ENCODE measurements at places on chromosomes 5 and 9.

- DNase-seq, result no peak
Measured at GRCh38 chr5:154095904-154096303, 57.1 kb downstream of the MFAP3 start.

DNA sequence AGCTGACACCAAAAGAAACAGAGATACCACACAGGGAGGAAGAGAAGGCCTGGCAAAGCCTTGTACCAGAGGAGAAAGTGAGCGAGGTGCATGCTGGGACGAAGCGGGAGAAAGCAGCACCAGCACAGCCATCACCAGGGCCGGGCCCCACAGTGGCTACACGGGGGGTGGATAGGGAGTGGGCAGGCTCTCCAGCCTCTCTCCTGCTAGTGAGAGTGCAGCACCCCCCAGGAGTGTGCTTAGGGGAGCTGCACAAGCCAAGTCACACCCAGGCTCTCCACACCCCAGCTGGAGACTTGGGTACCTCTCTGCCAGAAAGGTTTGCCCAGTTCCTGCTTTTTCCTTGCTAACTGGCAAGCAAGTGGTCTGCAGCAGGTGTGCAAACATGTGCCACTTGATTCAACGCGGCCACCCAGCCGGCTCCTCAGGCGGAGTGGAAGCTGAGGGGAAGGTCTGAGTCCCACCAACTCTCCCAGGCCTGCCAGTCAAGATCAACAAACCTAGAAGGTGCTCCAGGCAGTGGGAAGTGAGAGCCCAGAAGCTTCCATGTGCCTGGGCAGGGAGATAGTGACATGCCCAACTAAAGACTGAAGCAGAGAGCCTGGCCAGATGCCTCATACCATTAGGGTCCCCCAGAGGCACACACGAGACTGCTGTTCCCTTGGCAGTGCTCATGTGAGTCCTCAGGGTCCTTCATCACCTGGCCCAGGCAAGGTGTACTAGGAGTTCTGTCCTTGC is 39.9 kb downstream of the BICD2 start:
- no peak for DNase-seq

GRCh38 chr5:31161781-31162181 is 31.7 kb upstream of the CDH6 start:
- DNase-seq, result no peak

GRCh38 chr9:14985419-14985818 is 75.2 kb upstream of the FREM1 start:
- DNase-seq, result no peak

DNA sequence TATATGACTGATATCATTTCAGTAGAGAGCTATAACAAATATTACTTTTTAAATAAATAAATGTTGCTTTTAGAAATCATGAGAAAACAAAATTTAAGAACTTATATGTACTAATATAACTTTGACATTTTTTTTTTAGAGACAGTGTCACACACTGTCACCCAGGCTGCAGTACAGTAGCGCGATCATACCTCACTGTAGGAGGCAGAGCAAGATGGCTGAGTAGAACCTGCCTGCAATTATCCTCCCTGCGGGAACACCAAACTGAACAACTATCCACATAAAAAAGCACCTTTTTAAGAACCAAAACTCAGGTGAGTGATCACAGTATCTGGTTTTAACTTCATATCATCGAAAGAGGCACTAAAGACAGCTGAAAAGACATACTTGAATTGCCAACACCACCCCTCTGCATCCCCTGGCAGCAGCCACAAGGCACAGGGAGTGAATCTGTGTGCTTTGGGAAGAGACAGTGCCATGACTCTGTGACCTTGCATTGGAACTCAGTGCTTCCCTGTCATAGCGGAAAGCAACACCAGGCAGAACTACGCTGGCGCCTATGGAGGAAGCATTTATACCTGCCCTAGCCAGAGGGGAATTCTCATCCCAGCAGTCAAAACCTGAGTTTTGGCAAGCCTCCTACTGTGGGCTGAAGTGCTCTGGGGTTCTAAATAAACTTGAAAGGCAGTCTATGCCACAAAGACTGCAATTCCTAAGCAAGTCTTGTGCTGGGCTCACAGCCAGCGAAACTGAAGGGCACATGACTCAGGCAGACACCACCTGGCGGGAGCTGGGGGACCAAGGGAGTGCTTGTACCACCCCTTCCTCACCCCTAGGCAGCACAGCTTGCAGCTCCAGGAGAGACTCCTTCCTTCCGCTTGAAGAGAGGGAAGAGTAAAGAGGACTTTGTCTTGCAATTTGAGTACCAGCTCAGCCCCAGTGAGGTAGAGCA is 142.7 kb downstream of the FBXL17 start:
- DNase-seq, result no peak

GRCh38 chr9:126625329-126626126 is 11.8 kb downstream of the LMX1B start:
- DNase-seq, result no peak

GRCh38 chr9:108620767-108621166 is 235.0 kb downstream of the ACTL7B start:
- DNase-seq, result no peak

GRCh38 chr9:87604886-87605588 is 107.4 kb downstream of the DAPK1 start:
- no peak for DNase-seq

- no peak for DNase-seq
Measured at GRCh38 chr5:180607861-180608571, 16.7 kb upstream of the SCGB3A1 start.

- no peak for DNase-seq
Measured at GRCh38 chr9:115686069-115686468, 467.5 kb upstream of the PAPPA start.

- DNase-seq, result no peak
Measured at GRCh38 chr9:14441976-14442651, 128.2 kb upstream of the NFIB start.

GRCh38 chr9:126431077-126431742 is 104.6 kb downstream of the MVB12B start:
- no peak for DNase-seq

GRCh38 chr9:135667463-135668001 is 4.4 kb downstream of the LCN9 start:
- no peak for DNase-seq

DNA sequence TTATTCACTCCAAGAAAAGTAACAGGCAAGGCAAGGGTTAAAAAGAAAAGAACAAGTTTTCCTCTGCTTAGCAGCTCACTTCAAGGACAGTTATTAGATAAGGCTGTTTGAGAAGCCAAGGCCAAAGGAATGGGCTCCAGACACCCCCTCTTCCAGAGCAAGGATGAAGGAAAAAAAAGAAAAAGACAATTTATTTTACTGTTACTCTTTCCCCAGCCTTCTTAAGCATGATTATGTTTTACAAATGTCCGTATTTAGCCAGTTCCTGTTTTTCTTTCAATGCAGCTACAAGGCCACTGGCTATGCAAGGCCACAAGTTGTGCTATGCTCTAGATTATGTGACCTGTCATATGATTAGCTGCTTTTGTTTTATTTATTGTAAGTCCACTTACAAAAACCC is 106.5 kb upstream of the SIMC1 start:
- no peak for DNase-seq

- DNase-seq, result no peak
Measured at GRCh38 chr5:15008476-15008875, 136.9 kb upstream of the ANKH start.

DNA sequence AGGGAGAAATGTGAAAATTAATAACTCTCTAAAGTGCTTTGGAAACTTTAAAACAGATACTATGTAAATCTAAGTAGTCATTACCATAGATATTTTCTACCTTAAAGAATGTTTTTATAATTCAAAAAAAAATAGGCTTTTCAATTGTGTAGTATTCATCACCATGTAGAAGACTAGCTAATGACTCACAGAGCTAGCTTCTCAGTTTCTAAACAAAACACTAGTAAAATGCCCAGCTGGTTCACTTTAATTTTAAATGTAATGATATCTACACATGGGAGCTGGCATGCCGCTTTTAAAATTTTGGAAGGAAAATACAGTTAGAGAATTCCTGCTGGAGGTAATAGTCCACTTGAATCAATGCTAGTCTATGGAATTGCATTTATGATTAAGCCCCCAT is 509.8 kb downstream of the CSNK1G3 start:
- no peak for DNase-seq

- no peak for DNase-seq
Measured at GRCh38 chr5:5217371-5217770, 77.2 kb downstream of the ADAMTS16 start.

GRCh38 chr5:113022661-113023060 is 46.1 kb downstream of the DCP2 start:
- DNase-seq, result no peak

GRCh38 chr9:131863306-131863896 is 123.5 kb upstream of the RAPGEF1 start:
- DNase-seq, result no peak

- no peak for DNase-seq
Measured at GRCh38 chr9:746661-747434, 94.6 kb upstream of the DMRT1 start.

DNA sequence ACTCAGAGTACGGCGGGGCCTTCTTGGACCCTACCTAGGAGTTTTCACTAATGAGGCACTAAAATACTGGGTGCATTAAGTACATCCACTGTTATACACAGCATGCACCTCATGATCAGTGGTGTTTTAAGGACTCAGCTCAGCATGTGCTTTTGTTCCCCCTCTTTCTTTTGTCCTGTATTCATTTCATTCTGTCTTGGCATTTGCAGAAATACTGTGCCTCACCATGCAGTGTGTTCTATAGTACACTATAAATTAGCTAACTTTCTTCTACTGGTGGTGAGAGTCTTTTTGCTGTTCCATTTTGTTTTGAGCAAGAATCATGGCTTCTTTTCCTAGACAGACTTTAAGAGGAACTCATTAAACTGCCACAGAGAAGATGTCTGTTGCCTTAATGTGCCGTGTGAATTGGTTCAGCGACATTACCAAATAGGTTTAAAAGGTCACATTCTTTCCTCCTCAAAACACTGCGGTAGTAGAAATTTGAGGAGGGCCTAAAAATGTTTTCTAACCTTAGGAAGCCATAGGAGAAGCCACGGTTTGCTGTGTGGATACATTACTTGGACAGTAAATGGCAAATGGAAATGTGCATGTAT is 276.6 kb downstream of the MAST4 start:
- no peak for DNase-seq

- peak; percentile 90 for DNase-seq
Measured at GRCh38 chr5:10451137-10451824, 9.6 kb downstream of the ROPN1L start.

DNA sequence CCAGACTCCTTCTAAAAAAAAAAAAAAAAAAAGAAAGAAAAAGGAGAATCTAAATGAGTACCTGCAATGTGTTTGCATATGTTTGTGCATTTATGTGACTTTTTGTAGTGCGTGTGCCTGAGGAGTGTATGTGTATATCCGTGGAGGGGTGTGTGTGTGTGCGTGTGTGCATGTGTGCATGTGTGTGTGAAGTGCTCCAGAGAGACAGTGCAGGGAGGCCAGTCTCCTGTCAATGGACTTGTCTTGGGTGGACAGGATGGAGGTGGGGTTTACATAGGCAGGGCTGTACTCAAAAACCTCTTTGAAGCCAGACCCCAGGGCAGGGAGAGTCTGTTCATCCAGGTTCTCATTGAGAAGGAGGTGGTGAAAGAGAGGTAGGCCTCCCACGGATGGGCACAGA is 87.1 kb upstream of the MVB12B start:
- DNase-seq, result no peak

- no peak for DNase-seq
Measured at GRCh38 chr5:113503146-113503545, 10.3 kb upstream of the YTHDC2 start.

- DNase-seq, result no peak
Measured at GRCh38 chr5:113000466-113000865, 23.9 kb downstream of the DCP2 start.

- no peak for DNase-seq
Measured at GRCh38 chr5:73728493-73729273, 102.7 kb downstream of the ARHGEF28 start.

DNA sequence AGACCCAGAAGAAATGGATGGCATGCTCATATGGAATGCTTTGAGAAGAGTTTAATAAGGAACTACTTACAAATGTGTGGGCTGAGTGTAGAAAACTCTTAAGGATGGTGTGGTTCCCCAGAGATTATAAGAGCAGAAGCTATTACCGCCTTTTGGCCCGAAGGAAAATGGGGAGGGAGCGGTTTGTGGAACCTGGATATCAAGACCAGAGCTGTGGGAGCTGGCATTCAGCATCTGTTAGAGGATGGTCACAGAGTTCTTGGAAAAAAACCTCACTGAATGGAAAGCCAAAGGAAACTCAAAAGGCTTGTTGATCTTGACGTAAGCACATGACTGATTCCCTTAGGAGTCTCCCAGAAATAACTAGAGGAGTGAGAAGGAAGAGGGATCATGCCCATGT is 151.0 kb downstream of the PJA2 start:
- no peak for DNase-seq

DNA sequence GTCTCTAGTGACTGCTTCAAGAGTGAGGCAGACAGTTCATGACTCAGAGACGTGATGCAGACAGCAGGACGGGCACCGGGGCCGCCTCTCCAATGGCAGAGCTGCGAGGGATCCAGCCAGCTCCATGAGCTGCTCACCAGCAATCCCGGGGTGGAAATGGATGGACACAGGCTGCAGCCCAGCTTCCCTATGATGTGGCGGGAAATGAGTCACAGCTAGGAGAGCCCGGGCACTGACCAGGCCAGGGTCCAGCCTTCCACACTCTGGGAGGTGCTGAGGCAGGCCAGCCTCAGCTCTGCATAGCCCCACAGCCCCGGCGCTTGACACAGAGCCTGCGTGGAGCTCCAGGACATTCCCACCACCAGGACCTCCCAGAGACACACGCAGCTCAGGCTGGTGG is 244.8 kb upstream of the IRX2 start:
- DNase-seq, result no peak

- no peak for DNase-seq
Measured at GRCh38 chr9:134361843-134362414, 35.7 kb downstream of the RXRA start.

- DNase-seq, result no peak
Measured at GRCh38 chr5:176365351-176366231, at the start of gene ARL10. TSS of gene ARL10 (plus strand) at chr5:176365487. CDS start at chr5:176365564, 77 bp downstream.

GRCh38 chr5:169242849-169243186 is 58.1 kb downstream of the SLIT3 start:
- no peak for DNase-seq
